ENCODE measurements at places on chromosomes 2 and 18.

DNA sequence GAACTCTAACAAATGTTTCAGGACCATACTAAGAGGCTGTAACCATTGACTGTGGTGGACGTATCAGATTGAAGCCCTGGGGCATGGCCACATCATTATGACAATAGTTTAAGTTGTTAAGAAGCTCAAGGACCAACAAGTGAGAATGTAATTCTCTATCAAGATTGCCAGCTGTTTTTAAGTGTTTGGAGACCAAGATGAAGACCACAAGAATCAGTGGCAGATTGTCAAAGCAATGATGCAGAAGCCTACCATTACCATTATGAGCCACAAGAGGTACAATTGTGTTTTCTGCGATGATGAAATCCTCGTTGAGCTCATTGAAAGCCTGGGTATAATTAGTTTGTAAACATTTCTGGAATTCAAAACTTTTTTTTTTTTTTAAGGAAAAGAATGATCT, 261.1 kb upstream of the ZEB2 start:
- DNase-seq: no peak

DNA sequence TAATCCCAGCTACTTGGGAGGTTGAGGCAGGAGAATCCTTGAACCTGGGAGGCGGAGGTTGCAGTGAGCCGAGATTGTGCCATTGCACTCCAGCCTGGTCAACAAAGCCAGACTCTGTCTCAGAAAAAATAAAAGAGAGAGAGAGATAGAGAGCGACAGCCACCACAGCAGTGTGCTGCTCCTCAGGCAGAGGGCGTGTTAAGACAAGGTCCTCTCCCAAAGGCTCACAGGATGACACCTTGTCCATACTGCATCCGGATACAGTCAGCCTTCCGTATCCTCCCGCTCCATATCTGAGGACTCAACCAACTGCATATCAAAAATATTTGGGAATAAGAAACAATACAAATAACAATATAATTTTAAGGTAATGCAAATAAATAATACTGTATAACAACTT, 20.1 kb downstream of the ARL4C start:
- no peak for DNase-seq

DNA sequence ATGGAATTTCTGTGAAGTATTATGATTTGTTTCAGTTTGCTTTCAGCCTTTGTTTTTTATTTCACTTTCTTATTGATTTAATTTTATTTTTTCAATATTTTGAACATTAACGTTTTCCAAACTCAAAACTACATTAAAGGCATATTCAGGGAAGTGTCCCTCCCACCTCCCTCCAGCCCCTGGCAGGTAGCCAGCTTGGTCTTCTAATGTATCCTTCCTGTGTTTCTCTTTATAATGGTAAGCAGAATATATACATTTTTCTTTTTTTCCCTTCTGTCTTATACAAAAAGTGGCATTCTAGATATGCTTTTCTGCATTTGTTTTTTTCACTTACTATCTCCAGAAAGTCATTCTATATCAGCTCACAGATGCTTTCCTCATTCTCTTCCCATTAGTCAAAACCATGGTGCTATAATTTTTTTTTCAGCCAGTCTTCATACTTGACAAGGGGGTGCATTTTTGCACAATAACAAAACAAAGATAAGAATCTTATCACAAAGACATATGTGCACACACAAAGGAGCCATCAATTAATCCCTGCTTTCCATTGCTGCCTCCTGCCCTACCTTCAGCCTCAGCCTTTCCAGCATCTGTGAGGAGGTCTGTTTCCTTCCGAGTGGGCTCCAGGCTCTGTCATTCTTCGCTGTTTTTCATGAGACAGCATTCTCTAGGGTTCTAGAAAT, 33.7 kb upstream of the TMEM177 start:
- no peak for DNase-seq

DNA sequence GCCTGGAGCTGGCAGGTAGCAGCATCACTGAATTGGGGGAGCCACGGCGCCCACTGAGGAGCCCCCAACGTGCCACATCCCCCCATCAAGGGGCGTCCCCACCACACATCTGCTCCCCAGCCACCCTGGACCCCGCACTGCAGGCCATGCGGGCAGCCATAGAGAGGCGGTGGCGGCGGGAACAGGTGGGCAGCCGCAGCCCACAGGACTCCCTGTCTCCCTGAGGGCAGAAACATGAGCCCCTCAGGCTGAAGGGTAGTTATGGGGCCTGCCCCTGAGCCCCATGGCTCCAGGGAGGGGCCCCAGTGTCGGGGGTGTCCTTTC, 26.6 kb downstream of the CROCC2 start:
- no peak for DNase-seq

DNA sequence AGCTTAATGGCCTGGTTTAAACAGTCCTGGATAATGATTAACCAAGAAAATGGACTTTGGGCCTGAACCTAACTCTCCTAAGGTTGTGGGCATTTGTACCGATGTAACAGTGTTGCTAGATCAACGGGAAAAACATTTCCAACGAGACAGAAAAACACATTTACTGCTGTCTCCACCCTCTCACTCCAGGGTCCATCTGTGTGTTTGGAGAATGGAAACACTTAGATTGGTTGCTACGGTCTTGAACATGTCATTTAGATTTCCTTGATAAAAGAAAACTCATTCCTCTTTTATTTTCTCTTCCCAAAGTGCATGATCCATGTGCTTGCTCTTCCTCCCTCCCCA, 88.0 kb downstream of the SOCS6 start:
- DNase-seq: no peak

DNA sequence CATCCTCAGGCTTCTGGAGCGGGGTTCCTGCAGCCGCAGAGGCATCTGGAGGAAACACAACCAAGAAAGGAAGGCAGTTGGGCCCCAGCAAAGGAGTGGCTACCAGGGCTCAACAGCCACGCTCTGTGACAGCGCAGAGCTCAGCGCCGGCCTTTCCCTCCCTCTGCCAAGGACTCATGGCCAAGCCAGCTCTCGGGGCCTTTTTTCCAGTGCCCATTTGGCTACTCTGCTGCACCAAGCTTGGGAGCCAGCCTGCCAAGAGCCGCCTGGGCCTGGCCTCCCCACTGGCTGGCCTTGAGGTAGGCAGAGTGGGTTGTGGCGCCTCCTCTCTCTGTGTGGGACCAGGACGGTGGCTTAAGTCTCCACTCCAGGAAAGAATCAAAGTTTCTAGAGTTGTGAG, 7.2 kb upstream of the CCDC74A start:
- no peak for DNase-seq

GRCh38 chr2:198596985-198597384, 792.6 kb downstream of the PLCL1 start:
- DNase-seq: no peak

DNA sequence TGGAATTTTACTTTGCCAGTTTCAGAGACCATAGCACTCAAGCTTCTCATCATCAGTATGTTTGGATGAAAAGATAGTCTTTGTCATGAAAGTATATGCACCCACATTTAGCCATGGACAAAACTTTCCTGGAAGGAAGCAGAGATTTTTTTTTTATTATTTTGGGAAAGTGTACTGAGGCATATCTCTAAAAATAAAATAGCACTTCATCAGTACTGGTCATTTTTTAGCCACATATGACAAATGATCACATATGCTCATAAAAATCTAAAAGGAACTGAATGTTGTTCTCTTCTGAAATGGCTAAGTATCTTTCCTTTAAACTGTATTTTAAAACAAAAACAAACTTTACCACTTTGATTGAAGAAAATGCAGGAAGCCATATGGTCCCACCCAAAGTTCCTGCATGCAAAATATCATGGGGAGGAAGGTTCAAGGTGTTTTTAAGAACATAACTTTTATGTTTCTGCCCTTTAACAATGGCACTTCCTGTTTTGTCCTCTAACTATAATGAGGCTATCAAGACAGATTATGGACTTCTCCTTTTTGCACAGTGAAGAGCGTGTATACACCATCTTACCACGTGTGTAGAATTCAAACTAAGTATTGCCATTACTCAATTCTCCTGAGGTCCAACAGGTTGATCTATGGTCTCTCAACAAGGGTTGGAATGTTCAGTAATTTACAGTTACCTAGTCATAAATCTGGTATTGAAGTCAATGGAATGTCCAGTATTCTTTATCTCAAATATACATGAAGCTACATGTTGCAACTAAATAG, 77.1 kb upstream of the SLC39A10 start:
- no peak for DNase-seq

DNA sequence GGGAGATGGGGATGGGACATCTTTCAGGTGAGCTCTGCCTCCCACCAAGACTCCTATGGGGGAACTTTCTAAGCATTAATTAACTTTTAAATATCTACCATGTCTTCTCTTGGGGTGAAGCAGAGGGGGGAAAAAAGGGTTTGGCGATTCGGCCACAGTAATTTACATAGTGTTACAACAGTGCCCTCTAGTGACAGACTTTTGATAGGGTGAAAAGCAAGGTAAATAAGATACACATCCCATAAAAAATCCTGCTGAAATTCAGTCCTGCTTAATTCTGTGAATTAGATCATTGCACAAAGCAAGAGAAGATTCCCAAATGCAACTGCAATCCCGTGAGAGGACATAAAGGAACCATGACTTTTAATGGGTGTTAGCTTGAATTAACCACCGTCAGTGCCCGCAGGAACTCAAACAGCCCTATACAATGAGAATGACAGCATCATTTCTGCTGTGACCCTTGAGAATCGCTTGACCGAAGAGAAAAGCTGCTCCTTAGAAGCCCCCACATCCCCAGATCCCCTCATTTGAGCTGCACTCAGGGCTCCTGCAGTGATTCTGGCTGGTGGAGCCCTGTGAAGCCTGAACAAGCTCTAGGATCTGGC, 32.8 kb downstream of the FAM124B start:
- DNase-seq: peak; percentile 49

DNA sequence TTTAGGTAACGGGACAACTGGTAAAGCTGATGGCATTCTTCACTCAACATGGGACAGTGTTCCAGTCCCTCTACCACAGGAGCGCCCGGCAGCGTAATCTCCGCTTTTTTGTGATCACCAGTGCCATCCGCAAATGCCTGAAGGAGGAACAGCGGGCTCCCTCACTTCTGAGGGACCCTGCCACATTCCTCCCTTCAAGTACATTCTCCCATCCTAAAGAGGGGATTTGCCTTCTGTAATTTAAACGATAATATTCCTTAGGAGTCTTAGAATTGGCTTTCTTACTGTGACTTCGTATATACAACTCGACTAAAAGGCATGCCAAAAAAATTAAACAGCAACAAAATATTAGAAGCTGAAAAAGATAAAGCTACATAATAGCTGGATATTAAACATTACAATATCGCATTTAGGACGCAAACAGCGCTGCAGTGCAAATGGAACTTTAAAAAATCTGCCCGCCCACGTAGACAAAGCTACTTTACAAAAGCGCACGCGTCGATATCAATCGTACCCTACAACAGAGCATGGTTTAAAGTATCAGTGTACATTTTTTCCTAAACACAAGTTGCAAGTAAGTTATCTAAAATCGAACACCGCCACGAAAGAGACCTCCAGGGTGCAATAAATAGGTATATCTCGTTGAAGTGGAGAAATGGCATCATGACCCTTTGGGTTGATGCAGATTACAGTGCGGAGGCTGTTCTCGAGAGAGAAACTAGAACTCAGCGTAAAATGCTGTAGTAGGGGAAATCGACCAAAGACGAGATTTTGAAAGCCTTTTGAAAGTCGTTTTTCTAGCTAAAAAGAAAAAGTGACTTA, 2.3 kb upstream of the VSNL1 start:
- no peak for DNase-seq

DNA sequence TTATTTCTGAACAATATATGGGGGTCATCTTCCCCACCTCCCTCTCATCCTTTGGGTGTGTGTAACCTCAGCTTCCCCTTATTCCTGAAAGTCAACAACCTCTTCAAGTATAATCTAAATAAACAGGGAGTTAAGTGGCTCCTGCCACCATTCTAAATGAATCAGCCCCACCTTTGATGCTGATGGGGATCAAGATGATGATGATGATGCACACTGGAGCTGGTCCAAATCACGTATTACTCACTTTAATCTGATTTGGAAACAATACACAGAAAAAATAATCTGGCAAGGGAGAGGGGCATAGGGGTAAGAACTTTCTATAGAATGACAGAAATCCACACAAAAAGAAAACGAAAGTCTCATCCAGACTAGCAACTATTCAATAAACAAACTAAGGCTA, 7.1 kb downstream of the ACVR1 start:
- no peak for DNase-seq

GRCh38 chr18:23885750-23886149, 128.8 kb upstream of the TTC39C start:
- DNase-seq: no peak

DNA sequence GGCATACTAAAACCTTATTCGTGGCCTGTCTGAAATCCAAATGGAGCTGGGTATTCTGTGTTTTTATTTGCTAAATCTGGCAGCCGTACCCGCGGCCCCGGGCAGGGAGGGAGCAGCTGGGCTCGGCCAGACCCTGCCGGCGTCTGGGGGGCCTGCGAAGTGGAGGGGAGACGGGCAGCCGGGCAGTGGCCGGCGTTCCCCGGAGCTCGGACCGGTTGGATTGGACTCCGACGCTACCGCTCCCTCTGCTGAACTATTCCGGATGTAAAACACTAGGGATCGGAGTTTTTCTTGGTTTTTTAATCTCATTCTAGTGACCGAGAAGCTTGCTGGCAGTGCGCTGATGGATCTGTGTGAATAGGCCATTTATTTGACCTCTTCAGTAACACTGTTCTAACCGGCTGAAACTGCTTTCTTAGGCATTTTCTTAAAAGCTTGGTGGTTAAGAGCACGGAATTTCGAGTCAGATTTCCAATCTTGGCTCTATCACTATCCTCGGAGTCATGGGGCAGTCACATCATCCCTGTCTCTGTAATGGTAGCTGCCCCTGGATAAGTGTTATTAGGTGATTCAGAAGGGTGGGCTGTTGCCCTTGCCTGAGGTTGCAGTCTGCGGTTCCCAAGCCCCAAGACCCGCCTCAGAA, 694 bp downstream of the UNC50 start:
- peak; percentile 28 for DNase-seq

All from COLO829 (cell line).